GM04504 (cell line): ENCODE measurements at places on chromosomes 5 and 9.

DNA sequence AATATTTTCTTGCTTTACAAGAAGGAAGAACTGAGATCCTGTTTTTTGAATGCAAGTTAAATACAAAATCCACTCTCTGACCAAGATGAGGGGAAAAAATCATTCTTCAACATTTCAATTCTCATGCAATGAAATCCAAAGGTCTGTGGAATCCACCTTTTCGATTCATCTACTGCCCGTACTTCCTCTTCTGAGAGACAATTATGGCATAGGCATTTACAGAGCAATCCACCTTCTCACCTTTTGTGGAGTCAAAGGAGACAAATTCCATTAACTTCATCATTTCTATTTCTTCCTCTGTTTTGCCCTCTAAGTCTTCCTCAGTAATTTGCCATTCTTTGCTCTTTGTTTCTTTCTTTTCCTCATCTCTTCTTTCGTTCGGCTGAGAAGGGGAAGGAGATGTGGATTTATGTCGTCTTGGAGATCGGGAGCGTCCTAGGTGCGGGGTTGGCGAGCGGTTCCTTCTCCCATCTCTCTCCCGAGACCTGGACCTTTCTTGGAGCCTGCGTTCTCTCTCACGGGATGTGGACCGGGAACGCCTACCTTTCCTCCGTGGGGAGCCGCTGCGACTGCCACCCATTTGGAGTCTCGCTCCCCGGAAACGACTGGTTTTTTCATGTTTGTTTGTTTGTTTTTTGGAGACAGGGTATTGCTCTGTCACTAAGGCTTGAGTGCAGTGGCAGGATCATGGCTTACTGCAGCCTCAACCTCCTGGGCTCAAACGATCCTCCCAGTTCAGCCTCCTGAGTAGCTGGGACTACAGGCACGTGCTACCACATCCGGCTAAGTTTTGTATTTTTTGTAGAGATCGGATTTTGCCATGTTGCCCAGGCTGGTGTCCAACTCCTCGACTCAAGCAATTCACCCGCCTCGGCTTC lies 24.3 kb upstream of the AFF4 start:
- no peak for DNase-seq

DNA sequence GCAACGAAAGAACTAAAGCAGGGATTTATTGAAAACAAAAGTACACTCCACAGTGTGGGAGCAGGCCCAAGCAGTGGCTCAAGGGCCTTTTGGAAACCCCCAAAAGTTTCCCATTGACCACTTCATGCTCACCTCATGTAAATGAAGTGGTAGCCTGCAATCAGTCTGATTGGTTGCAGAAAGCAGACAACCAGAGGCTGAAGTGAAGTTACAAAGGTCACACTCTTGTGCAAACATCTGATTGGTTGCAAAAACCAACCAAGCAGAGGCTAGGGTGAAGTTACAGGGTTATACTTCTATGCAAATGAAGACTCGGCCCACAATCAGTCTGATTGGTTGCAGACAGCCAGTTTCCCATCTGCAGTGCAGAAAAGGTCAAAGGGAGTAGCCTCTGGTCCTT lies 258.0 kb downstream of the YTHDC2 start:
- no peak for DNase-seq

- peak; percentile 32 for DNase-seq
Observed at GRCh38 chr9:71763832-71764231, 4.5 kb downstream of the CEMIP2 start.

GRCh38 chr5:80208381-80208780 lies 47.5 kb downstream of the SERINC5 start:
- no peak for DNase-seq

- peak; percentile 91 for DNase-seq
Observed at GRCh38 chr5:38719916-38720315, 125.9 kb upstream of the OSMR start.

DNA sequence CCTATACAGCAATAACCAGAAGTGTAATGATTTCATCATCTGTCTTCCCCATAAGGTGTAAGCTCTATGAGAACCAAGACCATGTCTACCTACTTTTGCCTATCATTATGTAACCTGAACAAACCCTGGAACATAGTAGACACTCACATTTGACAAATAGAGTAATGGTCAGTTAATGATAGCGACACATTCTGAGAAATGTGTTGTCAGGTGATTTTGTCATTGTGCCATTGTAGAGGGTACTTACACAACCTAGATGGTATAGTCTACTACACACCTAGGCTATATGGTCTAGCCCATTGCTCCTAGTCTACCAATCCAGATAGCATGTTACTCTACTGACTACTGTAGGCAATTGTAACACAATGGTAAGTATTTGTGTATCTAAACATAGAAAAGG lies 22.3 kb upstream of the WDR41 start:
- DNase-seq = no peak

DNA sequence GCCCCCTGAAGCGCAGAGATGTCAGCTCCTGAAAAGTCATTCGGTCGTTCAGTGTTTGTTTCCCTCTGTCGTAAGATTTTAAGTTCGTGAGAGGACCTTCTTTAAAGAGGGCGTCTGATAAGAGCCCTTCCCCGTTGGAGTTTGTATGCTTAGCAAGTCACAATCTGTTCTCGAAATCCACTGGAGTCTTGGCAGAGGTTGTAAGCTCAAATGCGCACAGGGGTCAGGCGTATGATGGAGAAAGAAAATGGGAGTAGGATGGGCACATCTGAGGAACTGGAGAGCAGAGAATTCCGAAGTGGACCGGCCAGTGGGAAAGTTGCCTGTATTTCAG lies 710 bp downstream of the HSD17B4 start:
- DNase-seq = peak; percentile 6

GRCh38 chr5:65480306-65480865 lies 1.3 kb downstream of the ADAMTS6 start:
- DNase-seq = peak; percentile 61

DNA sequence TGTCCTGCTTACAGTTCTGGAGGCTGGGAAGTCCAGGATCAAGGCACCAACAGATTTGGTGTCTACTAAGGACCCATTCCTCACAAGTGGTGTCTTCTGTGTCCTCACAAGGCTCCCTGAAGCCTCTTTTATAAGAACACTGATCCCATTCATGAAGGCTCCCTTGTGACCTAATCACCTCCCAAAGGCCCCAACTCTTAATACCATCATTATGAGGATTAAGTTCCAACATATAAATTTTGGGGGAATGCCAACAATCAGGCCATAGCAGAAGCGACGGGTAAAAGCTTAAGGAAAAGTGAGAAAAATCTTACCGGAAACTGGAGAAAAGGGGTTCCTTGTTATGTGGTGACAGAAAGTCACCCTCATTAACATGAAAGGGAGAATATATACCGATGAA lies 11.2 kb downstream of the CTNNAL1 start:
- no peak for DNase-seq

- DNase-seq = no peak
Observed at GRCh38 chr5:35240892-35241291, 10.6 kb upstream of the PRLR start.

- no peak for DNase-seq
Observed at GRCh38 chr9:68950689-68951088, 63.2 kb downstream of the PRKACG start.

- DNase-seq = peak; percentile 64
Observed at GRCh38 chr9:35945341-35946018, 12.5 kb downstream of the OR2S2 start.

DNA sequence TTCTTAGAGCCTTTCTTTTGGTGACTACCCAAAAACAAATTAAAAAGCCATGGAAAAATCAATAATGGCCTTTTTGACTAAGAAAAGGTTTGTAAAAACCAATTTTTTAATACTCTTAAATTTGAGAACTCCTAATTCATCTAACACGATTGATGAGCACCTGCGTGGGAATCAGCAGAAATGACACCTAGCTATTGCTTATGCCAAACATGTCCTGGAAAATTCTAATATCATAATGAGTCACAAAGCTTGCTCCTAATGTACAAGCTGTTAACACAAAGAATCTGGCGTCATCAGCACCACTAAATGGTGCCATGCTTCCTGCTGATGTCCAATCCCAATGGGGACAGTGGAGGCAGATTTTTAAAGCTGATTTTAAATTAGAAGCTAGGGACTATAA lies 146.2 kb upstream of the LRRTM2 start:
- DNase-seq = no peak

- no peak for DNase-seq
Observed at GRCh38 chr9:108416324-108416723, 439.5 kb downstream of the ACTL7B start.

GRCh38 chr5:103224118-103224893 lies 34.3 kb upstream of the MACIR start:
- peak; percentile 34 for DNase-seq

GRCh38 chr5:68749631-68750030 lies 344.2 kb upstream of the SLC30A5 start:
- no peak for DNase-seq

GRCh38 chr9:72254901-72255545 lies 105.8 kb downstream of the GDA start:
- no peak for DNase-seq

DNA sequence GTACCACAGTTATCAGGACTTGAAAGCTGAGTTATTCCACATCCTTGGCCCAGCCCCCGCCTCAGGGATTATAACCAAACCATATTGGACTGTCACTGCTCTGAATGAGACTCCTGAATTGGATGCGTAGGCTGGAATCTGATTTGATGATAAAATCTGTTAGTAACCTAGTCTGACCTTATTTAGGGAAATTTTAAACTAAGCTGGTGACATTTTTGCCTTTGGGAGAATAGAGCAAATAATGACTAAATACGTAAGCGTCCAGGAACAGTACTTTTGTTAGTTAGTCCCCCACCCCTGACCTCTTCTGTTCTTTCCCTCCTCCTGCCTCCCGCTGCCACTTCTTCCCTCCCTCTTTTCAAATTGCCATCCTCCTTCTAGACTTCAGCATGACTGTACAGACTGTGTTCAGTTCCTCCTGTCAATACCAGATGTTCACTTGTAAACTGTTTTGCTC lies 92.6 kb downstream of the TLE4 start:
- DNase-seq = no peak

DNA sequence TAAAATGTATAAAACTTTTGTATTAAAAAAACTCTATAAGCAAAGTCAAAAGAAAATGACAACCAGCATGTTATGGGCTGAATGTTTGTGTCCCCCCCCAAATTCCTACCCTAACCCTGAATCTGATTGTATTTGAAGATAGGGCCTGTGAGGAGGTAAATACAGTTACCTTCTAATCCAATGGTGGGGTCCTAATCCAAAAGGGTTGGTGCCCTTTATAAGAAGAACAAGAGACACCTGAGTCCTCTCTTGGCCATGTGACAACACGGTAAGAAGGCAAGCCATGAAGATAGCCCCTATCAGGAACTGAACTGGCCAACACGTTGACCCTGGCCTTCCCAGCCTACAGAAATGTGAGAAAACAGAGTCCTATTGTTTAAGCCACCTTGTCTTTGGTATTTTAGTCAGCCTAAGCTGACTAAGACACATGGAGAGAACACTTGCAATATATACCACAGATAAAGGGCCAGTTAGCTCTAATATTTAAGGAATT lies 49.7 kb upstream of the AKNA start:
- no peak for DNase-seq

- no peak for DNase-seq
Observed at GRCh38 chr5:8576178-8576577, 707.2 kb downstream of the MTRR start.

- peak; percentile 83 for DNase-seq
Observed at GRCh38 chr9:92147030-92147851, 32.0 kb upstream of the SPTLC1 start.

DNA sequence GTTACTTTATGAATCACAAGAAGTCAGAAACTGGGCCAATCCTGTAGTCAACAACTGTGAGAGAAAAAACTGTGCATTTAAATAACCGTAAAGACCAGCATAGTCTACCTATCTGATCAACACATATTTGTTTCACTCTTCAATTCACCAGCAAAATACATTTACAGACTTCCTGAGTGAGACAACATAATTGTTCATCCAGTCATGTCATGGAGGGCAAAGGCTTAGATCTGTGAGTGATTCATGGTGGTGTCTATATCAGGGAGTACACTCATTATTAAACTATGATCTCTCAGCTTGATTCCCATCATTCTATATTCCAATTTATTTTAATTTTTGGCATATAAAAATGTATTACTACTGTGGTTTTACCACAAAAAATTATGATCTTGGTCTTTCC lies 694.6 kb downstream of the DNAH5 start:
- no peak for DNase-seq

DNA sequence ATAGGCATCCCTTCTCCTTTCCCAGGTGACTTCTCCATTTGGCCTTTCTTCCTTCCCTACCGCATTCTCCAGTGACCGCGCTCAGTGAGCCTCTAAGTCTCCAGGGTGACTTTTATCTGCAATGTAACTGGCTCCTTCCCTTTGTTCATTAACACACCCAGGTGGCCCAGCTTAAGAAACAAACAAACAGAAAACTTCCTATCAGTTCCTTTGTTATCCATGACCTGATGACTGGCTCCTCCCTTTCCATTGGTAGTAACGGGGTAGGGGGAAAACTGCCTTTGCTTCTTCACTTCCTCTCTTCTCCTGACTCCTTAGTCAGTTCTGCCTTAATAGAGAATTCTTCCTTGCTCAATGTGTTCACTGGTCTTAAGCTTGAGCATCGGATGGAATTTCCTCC lies 7.0 kb upstream of the SH3GL2 start:
- no peak for DNase-seq

GRCh38 chr9:4760122-4760521 lies 19.1 kb upstream of the AK3 start:
- no peak for DNase-seq

DNA sequence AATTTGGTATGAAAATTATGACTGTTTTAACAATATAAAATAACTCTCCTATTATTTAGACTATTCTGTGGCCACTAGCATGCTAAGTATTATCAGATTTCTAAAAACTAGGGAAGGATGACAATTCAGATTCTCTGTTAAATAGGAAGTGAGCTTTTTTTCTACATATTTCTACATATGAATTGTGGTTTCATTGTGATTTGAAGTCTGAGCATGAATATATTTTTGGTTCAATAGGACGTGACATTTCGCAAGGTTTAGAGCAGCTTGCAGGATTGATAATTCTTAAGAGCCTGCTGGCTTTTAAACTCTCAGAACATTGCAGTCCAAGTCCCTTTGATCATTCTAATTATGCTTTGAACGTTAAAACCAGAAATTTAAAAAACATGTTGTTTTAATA lies 82.9 kb downstream of the ADGRV1 start:
- DNase-seq = no peak

DNA sequence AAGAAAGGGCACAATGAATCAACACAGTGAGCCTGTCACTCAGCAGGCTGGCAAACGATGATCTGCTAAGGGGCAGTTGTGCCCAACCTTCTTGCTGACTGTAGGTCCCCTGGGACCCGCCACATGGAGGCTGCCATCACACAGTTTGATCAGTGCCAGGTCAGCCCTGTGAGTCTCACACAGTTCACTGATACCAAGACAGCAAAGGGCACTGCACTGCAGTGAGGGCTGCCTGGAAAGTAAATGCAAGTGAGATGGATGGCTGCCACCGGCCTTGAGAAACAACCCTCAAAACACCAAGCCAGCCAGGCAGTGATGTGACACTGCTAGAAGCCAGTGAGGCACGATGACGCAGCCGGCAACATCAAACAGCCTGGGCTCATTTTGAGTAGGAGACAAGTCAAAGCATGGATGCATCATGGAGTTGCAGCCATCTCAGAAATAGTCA lies 30.3 kb downstream of the FOXD1 start:
- DNase-seq = no peak
